ENCODE measurements at places on chromosomes 7 and 10.

GRCh38 chr10:86403183-86403797 is 36.7 kb upstream of the GRID1 start:
- DNase-seq = no peak

DNA sequence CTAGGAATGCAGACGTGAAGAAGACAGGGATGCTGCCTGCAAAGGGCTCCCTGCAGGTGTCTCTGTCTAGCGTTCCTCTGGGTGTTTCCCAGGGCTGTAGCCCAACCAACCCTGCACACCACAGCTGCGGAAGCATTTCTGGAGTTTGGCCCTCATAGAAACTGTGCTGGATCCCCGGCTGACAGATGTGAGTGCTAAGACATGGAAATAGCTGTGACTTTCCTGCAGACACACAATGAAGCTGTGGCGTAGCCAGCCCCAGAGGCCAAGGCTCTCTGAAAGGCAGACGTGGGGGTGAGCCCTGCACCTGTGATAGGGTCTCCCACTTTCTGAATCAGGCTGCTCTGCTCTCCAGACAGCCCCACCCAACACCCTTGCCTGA is 44.8 kb downstream of the ADCYAP1R1 start:
- no peak for DNase-seq

GRCh38 chr7:91157579-91158320 is 106.5 kb upstream of the FZD1 start:
- DNase-seq = no peak

GRCh38 chr10:34479520-34480179 is 335.4 kb downstream of the PARD3 start:
- DNase-seq = no peak

DNA sequence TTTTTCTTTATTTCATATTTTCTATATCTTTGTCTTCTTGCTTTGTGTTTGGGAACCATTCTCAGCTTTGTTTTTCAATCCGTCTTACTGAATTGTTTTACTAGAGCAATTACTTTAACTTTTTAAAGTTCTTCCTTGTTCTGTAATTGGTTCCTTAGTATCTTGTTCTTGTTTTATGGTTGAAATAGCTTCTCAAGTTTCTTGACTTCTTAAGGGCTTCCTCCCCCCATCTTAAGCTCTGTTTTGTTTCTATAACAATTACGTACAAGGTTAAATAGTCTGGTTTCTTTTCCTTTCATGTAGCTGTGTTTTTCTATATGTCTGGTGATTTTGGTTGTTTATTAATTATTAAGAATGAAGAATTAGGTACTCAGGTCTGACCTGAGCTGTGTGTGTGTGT is 158.0 kb downstream of the SDHAF3 start:
- DNase-seq = no peak

Measured in T-helper 2 cell (primary cell).